Stimulated activated CD4-positive, alpha-beta T cell treated with anti-CD3 and anti-CD28 coated beads, Interleukin-12 subunit alpha, Interleukin-12 subunit beta, amount 100 ng/mL, for 24 hours (primary cell): ENCODE measurements at places on chromosomes 16 and 17.

DNA sequence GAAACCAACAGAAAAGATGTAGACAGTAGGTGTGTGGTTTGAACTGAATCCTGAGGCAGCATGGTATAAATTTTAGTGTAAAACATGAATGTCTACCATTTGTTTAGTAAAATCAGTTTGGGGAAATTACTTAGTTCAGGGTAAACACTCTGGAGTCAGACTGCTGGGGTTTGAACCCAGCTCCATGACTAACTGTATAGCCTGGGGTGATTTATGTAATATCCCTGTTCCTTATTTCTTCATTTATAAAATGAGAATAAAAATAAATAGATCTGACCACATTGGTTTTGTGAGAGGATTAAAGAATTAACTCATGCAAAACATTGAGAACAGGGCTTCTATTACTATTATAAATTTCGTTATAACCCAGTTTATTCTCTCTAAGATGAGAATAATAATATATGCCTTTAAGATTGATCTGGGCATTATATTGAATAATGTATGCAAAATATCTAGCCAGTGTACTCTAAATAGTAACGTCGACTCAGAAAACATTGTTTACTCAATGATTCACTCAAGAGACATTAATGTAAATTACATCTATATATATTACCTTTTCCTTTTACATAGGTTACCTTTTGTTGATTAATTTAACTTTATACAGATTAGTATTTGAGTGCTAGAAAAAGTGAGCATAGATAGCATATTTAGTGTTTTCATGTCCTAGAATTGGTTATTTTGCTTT is 120.6 kb upstream of the KCNJ16 start:
- DNase-seq = no peak

DNA sequence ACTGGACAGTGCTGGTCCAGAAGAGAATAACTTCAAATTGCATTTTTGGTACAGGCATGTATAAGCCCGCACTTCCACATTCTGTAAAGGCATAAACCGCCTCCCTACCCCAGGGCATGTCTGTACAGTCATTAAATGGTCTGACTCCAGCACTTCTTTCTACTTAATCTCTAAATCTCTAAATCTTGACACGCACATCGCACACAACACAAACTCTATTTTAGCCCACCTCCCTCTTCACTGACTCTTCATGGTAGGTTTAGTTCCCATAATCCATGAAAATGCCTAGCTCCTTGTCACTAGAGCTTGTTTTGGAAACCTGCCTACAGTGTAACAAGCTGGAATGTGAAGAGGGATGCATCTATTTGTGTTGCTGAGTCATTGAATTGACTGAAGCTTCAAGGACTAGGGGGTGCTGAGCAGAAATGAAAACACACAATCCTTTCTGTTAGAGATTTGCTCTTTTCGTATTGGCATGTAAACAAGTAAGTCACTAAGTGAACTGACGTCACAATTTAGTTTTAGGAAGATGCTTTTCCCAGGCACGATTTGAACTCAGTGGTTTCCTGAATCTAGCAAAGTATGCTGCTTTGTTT is 1.6 kb upstream of the DUSP14 start:
- no peak for DNase-seq

DNA sequence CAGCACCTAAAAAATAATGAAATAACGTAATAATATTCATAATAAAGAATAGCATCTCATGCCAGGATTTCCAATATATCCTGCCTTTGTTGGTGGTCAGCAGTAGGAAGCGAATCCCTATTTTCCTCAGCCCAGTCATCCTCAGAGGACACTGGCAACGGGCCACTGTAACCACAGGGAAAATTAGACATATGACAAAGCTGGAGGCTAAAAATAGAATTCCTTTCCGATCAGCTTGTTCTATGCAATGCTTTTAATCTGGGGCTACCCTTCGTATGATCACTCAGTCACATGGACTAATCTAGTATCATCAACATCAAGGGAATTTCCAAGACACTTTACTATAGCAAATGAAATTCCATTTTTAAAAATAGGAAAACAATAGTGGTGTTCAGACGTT is 246.9 kb upstream of the KCNJ16 start:
- no peak for DNase-seq

DNA sequence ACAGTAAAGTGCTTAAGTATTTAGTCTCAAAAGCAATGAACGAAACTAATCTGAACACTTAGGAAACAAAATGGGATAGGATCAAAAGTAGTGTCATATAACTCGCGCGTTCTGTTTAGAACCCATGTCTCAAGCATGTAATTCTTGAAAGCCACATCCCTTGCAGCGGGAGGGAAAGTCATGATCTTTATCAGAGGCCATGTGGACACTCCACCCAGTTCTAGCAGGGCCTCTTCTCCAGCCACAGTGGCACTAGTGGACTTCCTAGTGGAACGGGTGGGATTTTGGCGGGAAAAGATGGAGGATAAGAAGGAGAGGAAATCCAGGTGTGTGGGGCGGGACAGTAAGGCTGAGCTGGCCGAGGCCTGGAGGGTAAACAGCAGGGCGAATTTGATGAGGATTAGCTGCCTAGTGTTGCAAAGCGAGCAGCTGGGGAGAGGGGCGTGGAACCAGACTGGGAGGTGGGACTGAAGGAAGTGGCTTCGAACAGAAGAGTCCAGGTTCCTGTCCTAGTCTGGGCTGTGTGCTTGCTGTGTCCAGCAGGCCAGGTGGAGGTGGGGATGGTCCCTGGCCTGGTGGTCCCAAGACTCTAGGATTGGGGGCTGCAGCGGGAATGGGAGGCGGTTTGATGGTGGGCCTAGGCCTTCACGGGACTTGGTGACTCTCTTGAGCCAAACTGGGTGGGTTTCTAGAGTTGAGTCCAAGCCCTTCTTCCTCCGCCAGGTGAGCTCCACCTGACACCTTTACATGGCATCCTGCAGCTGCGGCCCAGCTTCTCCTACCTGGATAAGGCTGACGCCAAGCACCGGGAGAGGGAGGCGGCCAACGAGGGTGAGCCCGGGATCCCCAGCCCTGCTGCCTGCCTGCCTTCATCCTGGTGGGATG is 15.9 kb downstream of the POLR3E start:
- no peak for DNase-seq

GRCh38 chr17:67503184-67503583 is 126.1 kb downstream of the PITPNC1 start:
- no peak for DNase-seq

DNA sequence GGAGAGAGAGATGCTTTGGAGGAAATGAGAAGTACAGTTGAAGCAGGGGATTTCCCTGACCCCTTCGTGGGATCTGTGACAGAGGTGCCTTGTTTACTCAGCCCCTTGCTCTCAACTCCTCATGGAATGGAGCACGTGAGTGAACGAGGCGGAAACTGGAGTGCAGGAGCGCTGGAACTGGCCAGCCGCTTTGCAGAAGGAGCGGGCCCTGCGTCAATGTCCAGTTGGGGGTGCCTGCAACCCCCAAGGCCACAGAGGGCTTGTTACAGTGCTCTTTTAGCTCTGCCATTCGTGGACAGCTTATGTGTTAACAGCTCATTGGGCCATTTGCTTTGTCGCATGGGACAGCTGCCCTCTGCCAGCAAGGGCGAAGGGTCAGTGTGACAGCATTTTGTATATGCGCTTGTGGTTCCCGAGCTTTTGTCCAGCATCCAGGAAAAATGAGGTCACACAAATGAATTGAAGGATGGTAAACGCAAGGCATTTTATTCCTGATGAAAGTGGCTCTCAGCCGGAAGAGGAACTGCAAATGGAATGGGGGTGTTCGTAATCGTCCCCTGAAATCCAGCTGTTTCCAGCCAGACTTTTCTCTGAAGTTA is 1395.1 kb downstream of the CDH8 start:
- no peak for DNase-seq

GRCh38 chr17:46889519-46889918 is 33.4 kb upstream of the GOSR2 start:
- no peak for DNase-seq

DNA sequence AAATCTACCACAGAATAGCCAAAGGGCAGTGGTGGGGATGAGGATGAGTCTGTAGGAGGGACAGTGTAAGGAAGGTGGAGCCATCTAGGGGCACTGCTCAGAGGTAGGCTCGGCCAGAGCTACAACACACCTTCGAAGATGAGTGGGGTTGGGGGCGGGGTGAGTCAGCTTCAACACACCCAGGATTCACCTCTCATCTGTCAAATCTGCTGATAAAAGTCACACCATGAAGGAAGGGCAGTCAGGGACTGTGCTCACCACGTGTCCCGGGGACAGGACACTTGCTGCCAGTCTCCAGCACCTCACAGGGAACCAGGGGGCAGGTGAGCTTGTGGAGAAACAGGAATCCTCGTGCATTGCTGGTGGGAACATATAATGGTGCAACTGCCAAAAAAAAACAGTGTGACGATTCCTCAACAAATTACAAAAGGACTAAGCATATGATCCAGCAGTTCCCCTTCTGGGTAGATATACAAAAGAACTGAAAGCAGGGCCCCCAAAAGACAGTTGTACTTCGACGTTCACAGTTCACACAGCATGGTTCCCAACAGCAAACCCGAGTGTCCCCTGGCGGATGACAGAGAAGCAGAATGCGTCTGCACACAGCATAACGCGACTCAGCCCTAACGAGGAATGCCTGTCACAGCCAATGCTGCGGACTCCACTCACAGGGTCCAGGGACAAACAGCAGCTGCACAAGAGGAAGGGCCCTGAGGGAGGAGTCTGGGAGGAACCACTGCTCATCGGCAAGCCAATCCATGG is 133.1 kb downstream of the ANKRD11 start:
- DNase-seq = peak; percentile 58

DNA sequence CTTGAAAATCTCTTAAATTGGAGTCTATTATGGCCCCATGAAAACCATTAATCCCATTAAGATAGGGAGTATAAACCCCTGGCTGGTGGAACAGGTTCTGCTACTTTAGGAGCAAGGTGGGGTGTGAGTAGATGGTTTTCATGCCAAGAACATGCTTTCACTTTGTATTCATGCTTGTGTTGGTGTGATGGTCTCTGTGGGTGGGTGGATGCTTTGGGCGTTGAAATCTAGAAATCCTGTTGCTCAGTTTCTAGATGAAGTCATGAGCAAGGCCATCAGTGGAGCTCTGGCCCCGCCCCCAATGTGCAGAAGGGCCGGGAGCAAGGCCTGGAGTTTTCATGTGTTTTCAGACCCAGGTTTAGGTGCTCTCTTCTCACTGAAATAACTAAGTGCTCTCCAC is 20.1 kb downstream of the PLD6 start:
- peak; percentile 30 for DNase-seq

DNA sequence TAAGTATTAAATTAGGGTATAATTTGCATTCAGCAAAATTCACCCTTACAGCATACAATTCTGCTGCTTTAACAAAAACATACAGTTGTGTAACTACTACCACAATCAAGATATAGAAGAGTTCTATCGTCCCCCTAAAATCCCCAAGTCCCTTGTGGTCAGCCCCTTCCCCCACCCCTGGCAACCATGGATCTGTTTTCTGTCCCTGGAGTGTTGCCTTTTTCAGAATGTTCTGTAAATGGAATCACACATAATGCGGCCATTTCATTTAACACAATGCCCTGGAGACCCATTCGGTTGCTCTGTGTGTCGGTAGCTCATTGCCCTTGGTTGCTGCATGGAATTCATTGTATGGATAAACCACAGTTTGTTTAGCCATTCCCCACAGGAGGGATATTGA is 190.2 kb downstream of the IRX5 start:
- no peak for DNase-seq

DNA sequence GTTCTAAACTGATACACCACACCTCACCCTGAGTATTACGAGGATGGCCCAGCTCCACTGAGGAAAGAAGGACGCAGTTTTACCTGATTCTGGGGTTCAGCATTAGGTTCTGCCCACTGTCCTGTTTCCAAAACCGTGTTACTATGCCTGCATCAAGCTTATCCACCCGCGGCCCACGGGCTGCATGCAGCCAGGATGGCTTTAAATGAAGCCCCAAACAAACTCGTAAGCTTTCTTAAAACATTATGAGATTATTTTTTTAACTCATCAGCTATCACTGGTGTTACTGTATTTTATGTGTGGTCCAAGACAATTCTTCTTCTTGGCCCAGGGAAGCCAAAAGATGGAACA is 4.0 kb upstream of the CD300LG start:
- DNase-seq = no peak

GRCh38 chr17:17796787-17797061 is 40.1 kb downstream of the SREBF1 start:
- no peak for DNase-seq

GRCh38 chr17:4477255-4477791 is 21.4 kb upstream of the SPNS2 start:
- DNase-seq = no peak

DNA sequence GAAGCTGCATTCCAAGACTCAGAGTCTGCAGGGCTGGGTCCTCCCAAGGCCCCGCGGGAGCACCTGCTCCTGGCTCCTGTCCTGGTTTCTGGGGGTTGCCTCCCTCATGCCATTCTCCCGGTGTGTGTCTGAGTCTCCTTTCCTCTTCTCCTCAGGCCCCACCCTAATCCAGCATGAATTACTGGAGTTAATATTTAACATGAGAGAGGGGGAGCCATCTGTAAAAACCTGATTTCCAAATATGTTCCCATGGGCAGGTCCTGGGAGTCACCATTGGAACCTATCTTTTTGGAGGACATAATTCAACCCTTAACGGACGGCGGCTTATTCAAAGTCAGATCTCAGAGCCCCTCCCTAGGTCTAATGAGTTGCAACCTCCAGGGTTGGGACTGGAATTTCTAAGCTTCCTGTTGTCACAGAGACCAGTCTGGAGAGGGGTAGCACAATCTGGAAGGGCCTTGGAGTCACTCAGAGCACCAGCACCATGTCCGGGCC is 5.4 kb downstream of the C17orf99 start:
- DNase-seq = no peak

GRCh38 chr17:54256401-54256929 is 433.7 kb downstream of the KIF2B start:
- DNase-seq = no peak

- no peak for DNase-seq
Measured at GRCh38 chr16:4370570-4371356, 885 bp upstream of the VASN start.

- no peak for DNase-seq
Measured at GRCh38 chr17:45789874-45790273, 5.8 kb downstream of the CRHR1 start.

- no peak for DNase-seq
Measured at GRCh38 chr17:72077326-72077960, 43.4 kb upstream of the SOX9 start.

- no peak for DNase-seq
Measured at GRCh38 chr17:1074886-1075605, 78.1 kb downstream of the TIMM22 start.
